Hematopoietic multipotent progenitor cell treated with erythropoietin and hydrocortisone succinate and interleukin-3 and kit ligand, for 17 days (in vitro differentiated cells): ENCODE measurements at places on chromosomes 3 and 15.

DNA sequence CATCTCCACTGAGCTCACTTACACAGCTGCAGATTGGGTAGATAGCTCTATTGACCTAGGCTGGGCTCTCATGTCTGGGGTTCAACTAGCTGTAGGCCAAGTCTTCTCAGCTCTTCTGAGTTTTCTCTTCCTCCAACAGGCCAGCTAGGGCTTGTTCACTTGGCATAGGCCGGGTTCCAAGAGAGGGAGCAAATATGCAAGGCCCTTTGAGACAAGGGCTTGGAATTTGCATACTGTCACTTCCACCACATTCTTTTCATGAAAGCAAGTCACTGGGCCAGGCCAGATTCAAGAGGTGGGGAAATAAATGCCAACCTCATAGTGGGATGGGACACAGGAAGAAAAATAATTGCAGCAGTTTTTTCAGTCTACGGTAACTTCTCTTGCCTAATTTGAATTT lies 25.2 kb downstream of the PIGB start:
- no peak for DNase-seq

DNA sequence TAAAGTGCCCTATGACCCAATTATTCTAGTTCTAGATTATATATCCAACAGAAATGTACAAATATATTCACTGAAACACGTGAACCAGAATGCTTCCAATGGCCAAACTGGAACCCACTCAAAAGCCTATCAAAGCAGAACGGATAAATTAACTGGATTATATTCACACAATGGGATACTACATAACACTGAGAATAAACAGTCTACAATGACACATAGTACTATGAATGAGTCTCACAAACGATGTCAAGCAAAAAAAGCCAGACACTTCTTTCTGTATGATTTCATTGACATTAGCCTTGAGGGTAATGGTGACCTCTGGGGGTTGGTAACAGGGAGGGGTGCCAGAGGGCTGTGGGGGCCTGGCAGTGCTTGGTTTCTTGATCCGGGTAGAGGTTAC lies 50.9 kb upstream of the HACD2 start:
- DNase-seq: no peak

GRCh38 chr3:176578316-176578715 lies 619.0 kb downstream of the TBL1XR1 start:
- no peak for DNase-seq

GRCh38 chr15:83671603-83672002 lies 17.7 kb downstream of the ADAMTSL3 start:
- DNase-seq: no peak

DNA sequence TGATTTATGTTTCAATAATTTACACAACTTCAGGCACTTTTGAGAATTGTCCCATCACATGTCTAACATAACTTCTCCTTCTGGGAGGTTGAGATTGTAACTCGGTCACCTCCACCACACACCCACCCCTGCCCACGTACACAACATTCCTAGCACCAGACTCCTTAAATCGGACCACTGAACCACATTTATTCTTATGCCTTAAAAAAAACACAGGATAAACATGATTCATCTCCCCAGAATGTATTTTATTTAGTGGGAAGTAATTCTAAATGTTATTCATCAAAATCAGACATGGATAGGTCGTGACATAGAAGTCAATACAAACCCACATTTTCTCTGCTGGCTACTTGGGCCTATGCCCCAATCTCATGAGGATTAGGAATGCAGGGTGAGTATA lies 3.0 kb downstream of the SNTN start:
- DNase-seq: no peak

DNA sequence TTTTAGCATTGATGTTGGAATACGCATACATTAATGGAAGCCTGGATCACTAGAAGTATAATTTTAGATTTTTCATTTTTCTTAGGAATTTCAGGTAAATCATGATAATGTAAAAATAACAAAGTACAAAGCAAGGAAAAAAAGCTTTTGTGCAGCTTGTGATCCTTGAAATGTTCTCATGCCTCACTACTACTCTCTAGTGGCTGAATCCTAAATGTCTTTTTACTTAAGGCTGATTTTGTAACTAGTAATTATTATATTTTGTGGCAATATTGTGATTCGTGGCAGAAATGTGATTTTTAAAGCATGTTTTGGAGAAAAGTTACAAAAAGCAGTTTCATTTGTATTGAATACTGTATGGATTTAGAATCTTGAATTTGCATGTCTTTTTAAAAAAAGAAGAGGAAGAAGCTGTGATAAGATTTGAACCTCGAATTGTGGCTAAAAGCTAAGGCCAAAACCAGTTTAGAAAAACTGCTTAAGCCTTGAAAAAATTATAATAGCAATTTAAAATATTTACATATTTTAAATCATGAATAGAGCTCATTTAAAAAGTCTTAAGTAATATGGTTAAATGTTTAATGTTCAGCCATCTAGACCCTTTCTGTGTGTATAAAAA lies 39.0 kb downstream of the U2SURP start:
- DNase-seq: peak; percentile 69

- no peak for DNase-seq
Observed at GRCh38 chr15:62099094-62099601, 32.4 kb downstream of the C2CD4A start.

DNA sequence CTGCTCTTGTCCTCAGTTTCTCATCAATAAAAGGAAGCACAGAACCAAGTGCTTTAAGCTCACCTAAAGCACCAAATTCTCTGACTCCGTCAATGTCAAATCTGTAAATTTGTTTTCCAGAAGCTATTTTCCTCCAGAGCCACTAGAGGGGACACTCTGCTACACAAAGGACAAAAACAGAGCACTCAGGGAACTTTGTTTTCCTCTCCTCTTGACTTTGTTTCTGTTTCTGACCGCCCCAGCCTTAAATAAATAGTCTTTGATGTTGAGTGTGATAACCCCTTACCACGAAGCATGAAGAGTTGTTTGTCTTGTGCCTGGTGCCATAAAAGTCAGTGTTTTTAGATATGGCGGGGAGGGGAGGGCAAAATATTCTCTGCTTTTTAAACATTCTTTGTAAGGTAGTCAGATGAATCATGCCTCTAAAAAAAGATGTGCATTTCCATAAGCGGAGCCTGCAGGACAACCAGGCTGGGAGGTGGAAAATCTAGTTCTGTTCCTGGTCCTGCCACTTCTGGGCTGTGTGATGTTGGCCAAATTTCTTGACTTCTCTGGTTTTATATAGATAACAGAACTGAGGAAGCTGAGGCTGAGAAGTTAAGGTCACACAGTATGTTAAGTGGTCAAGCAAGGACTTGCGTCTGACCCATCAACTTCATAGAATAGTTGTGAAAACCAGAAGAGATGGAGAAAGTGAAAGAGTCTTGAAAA lies 7.3 kb upstream of the ZBTB38 start:
- peak; percentile 39 for DNase-seq

- no peak for DNase-seq
Observed at GRCh38 chr15:98025237-98025636, 64.7 kb downstream of the ARRDC4 start.

DNA sequence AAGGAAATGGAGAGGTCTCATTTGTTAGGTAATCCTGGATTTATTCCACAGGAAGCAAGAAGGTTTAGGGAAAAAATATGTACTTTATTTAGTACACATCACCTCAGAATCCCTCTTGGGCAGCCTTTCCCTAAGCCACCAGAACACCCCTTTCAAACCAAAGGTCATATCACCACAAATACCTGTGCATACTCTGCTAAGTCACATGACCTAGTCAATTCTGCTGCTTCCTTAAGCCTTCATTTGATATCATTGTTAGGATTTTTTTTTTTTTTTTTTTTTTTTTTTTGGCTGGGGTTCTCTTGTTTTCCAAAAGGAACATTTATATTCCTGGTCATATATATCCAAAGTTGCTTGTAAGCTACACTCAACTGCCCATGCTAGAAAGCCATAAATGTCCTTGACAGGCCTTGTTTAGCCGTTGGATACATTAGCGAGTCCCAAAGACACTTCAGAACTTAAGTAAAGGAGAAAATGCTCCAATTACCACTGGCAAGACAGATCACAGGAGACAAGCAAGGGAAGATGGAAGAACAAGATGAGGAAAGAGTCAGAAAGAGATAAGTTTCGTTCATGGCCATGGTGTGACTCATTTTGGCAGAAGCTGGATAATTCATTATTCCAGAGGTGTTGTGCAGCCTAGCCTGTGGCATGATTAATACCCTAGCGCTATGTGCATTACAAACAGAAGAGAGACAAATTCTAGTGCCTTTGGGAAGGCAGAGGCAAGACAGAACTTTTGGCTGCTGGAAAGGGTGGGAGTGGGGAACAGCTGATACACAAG lies 155.6 kb upstream of the SLC2A2 start:
- DNase-seq: no peak

DNA sequence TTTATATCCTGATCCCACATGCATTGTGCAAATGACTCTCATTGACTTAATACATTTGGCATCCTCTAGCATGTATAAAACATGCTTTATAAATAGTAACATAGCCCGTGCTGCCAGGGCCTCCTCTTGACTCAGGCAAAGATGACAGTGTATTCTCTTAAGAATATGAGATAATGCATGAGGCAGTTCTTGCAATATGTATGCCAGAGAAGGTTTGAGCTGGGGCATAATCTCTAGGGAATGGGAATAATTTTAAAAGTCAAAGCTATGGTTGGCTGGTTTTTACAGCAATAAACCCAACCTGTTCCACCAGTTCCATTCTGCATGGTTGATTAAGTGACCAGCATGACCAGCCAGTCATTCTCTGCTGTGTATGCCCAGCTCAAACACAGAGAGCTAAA lies 179.0 kb upstream of the PFN2 start:
- DNase-seq: no peak

GRCh38 chr3:50213373-50213772 lies 8.3 kb downstream of the SLC38A3 start:
- no peak for DNase-seq

GRCh38 chr15:44676676-44677075 lies 13.2 kb upstream of the SPG11 start:
- DNase-seq: no peak

DNA sequence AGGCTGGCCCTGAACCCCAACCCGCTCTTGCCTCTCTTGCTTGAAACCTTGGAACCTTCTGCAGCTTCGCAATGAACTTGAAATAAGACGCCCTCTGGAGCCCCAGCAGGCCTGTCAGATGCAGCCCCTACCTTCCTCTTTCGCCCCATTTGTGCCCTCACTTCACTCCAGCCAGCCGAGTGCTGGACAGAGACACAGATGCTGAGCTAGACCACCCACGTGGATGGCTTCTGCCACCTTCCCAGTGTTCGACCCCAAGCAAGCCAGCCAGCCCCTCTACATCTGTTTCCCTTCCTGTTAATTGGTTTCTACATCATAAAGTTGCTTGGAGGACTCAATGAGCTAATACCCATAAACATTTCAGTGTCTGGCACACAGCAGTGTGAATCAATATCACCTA lies 23.8 kb upstream of the SNRPA1 start:
- no peak for DNase-seq

- no peak for DNase-seq
Observed at GRCh38 chr15:25022233-25022632, 67.4 kb downstream of the SNRPN start.

- DNase-seq: no peak
Observed at GRCh38 chr3:14481646-14482036, 58.5 kb downstream of the GRIP2 start.

- DNase-seq: no peak
Observed at GRCh38 chr15:101376615-101377395, 81.8 kb upstream of the SNRPA1 start.

- DNase-seq: no peak
Observed at GRCh38 chr15:48413304-48413703, 82.1 kb downstream of the DUT start.

GRCh38 chr3:178233371-178234071 lies 302.7 kb upstream of the KCNMB2 start:
- no peak for DNase-seq

- DNase-seq: no peak
Observed at GRCh38 chr3:70861855-70862254, 549.4 kb upstream of the MDFIC2 start.

- DNase-seq: no peak
Observed at GRCh38 chr3:47035645-47036044, 56.2 kb downstream of the NBEAL2 start.

DNA sequence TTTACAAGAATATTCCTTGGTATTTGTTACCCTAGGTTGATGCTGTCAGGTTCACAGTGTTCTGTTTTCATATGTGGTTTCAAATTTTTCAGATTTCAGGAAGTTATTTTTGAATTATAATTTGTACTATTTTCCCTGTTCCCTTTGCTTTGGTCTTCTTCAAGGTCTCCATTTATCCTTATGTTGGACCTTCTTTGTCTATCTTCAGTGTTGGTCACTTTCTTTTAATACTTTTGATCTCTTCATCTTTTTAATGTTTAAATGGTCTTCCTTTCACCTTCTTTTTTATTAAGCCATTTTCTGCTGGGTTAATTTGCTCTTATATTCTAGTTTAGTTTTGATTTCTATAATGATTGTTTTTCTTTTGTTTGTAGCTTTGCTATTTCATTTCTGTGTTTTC lies 61.3 kb downstream of the KLHL25 start:
- peak; percentile 9 for DNase-seq

- DNase-seq: no peak
Observed at GRCh38 chr3:101624857-101625256, 50.9 kb downstream of the PCNP start.

DNA sequence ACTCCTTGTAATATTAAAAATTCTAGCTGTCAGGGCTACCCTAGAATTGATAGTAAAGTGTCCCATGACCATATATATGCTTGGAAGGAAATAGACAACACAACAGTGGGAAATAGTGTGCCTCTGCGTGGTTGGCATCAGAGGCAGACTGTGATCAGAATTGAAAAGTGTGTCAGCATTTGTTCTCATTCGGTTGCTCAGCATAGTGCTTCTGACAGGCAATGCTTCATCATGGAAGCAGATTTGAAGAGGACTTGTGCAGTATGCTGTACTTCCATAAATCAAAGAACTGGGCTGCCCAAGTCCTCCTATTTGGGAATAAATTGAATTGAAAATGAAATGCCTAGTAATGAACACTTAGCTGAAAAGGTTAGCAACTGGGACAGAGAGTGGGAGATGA lies 435.7 kb downstream of the DIPK2A start:
- no peak for DNase-seq

DNA sequence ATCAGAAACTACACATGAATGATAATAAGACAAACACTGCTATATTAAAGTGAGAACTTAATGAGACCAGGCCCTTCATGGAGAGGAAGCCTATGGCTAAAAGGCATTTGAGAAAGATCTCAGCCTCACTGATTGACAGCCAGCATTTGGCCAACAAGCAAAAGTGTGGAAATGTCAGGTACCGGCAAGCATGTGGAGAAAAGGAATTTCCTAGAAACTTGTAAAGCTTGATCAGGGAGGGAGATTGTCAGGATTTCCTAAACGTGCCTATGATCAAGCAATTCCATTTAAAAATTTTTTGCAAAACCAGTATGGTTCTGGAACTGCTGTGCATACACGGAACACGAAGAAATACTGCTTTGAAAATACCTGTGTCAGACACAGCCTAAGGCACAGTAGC lies 220.3 kb upstream of the ATP10A start:
- no peak for DNase-seq

GRCh38 chr3:177071496-177072156 lies 125.7 kb downstream of the TBL1XR1 start:
- no peak for DNase-seq

- no peak for DNase-seq
Observed at GRCh38 chr15:74913041-74913440, 6.4 kb upstream of the FAM219B start.
